Naive thymus-derived CD8-positive, alpha-beta T cell (primary cell): ENCODE measurements at places on chromosomes 7 and 10. TPM values are rescaled to one million over a fixed set of nuclear protein-coding genes. Genes with fewer than 3 reads are reported as not detected.
A peak's percentile ranks its signal among the peaks of the same experiment; 100 is the strongest.

The MDH2 gene
- polyA plus RNA-seq, result 153 TPM

The MYH16 gene
- polyA plus RNA-seq, result not detected

DNA sequence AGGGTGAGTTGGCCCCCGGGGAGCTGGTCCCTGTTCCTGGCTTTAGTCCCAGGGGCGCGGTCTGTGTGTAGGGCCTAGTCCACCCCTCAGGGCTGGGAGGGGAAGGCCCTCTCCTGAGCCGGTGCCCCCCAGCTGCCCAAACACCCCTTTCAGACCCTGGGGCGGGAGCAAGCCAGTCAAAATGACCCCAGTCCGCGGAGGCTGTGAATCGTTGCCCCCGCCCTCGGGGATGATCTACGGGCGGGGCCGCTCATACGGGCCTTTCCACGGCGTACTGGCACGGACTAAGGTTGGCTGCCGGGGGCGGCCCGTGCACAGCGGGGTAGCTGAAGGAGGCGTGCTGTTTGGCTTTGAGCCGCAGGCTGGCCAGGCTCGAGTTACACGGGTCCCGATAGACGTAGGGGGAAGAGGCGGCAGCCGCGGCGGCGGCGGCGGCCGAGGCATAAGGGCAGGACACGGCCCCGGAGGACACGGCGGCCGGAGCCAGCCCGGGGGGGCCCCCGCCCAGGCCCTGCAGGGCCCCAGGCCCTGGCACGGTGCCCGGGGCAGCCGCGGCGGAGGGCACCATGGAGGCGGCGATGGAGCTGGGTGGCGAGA, 4.3 kb downstream of the ELOVL3 start:
- peak; percentile 21 for DNase-seq

The RPP38 gene
- 32.0 TPM for polyA plus RNA-seq

The HOXA10 gene
- polyA plus RNA-seq, result not detected

The CALML3 gene
- polyA plus RNA-seq, result not detected
